A549 treated with Mapracorat at 1 μM for 4 hours (cell line): ENCODE measurements at places on chromosomes 4 and X. TPM values are rescaled to one million over a fixed set of nuclear protein-coding genes. Genes with fewer than 3 reads are reported as not detected.

The MAP7D2 gene
- total RNA-seq, result 5.1 to 6.1 TPM (median 5.7 TPM) in 5 replicates

The POU3F4 gene
- not detected in 5 replicates for total RNA-seq

The OR13H1 gene
- total RNA-seq, result not detected in 5 replicates

The LNX1 gene
- 0.03 to 0.04 TPM in 2 of 5 replicates, not detected in the others for total RNA-seq

The ZNF81 gene
- total RNA-seq, result 3.0 to 7.5 TPM (median 5.8 TPM) in 5 replicates

The ABCD1 gene
- 2.8 to 4.1 TPM (median 4.1 TPM) in 5 replicates for total RNA-seq

The FAM133A gene
- 0.69 to 0.99 TPM (median 0.86 TPM) in 5 replicates for total RNA-seq

The TDO2 gene
- 0.46 to 1.1 TPM (median 0.66 TPM) in 5 replicates for total RNA-seq

The NLGN4X gene
- 0.04 TPM in 2 of 5 replicates, not detected in the others for total RNA-seq

The CD38 gene
- total RNA-seq, result 9.6 to 16.6 TPM (median 13.3 TPM) in 5 replicates

The DGKK gene
- not detected in 5 replicates for total RNA-seq

The BCLAF3 gene
- total RNA-seq, result 2.5 to 4.3 TPM (median 3.5 TPM) in 5 replicates

The PRDM8 gene
- 0.08 to 0.28 TPM (median 0.12 TPM) in 5 replicates for total RNA-seq

The PF4V1 gene
- not detected in 5 replicates for total RNA-seq

The F9 gene
- not detected in 5 replicates for total RNA-seq

The BEND4 gene
- total RNA-seq, result 0.02 TPM in 2 of 5 replicates, not detected in the others

The TMSB15C gene
- 0.07 to 0.33 TPM (median 0.23 TPM) in 4 of 5 replicates, not detected in the other for total RNA-seq

The NEXMIF gene
- 0.12 TPM in 1 of 5 replicates, not detected in the others for total RNA-seq

The TGIF2LX gene
- not detected in 5 replicates for total RNA-seq

The SYTL4 gene
- total RNA-seq, result 2.0 to 4.4 TPM (median 3.0 TPM) in 5 replicates

The HNRNPDL gene
- total RNA-seq, result 230 to 388 TPM (median 275 TPM) in 5 replicates

The KANTR gene
- total RNA-seq, result 1.4 to 2.1 TPM (median 1.7 TPM) in 5 replicates

The TCP11X2 gene
- not detected in 5 replicates for total RNA-seq

The USP17L15 gene
- total RNA-seq, result not detected in 5 replicates

The RAB39B gene
- total RNA-seq, result 0.43 to 0.80 TPM (median 0.69 TPM) in 5 replicates

The REELD1 gene
- not detected in 5 replicates for total RNA-seq

The CPLX1 gene
- total RNA-seq, result 0.28 to 0.79 TPM (median 0.64 TPM) in 5 replicates

The S100P gene
- 54.2 to 116 TPM (median 104 TPM) in 5 replicates for total RNA-seq

The MAML3 gene
- 12.8 to 15.7 TPM (median 13.6 TPM) in 5 replicates for total RNA-seq

The CBR4 gene
- 3.6 to 5.2 TPM (median 4.2 TPM) in 5 replicates for total RNA-seq

The GC gene
- not detected in 5 replicates for total RNA-seq

The BEX2 gene
- 7.1 to 12.1 TPM (median 11.3 TPM) in 5 replicates for total RNA-seq

The CT45A10 gene
- total RNA-seq, result 0.22 TPM in 2 of 5 replicates, not detected in the others

The CTSO gene
- total RNA-seq, result 0.76 to 1.1 TPM (median 1.0 TPM) in 5 replicates

The ADGRG2 gene
- total RNA-seq, result 8.7 to 11.1 TPM (median 10.5 TPM) in 5 replicates
